A549 treated with Hydrocortisone at 1 μM for 4 hours (cell line): ENCODE measurements at places on chromosomes 6 and 20. TPM values are rescaled to one million over a fixed set of nuclear protein-coding genes. Genes with fewer than 3 reads are reported as not detected.

Gene LIN28B
- total RNA-seq, result 0.87 to 1.7 TPM (median 1.4 TPM) in 5 replicates

Gene LCA5
- 0.31 to 0.82 TPM (median 0.74 TPM) in 5 replicates for total RNA-seq

Gene HLA-DRB5
- not detected in 5 replicates for total RNA-seq

Gene BPI
- not detected in 5 replicates for total RNA-seq

Gene QRSL1
- 7.1 to 9.6 TPM (median 7.7 TPM) in 5 replicates for total RNA-seq

Gene TRIM10
- not detected in 5 replicates for total RNA-seq

Gene PSORS1C1
- 3.2 to 6.3 TPM (median 4.4 TPM) in 5 replicates for total RNA-seq

Gene TBXT
- total RNA-seq, result 0.21 TPM in 1 of 5 replicates, not detected in the others

Gene PRSS35
- total RNA-seq, result 0.05 to 0.09 TPM (median 0.07 TPM) in 5 replicates

Gene MDC1
- total RNA-seq, result 14.7 to 20.9 TPM (median 17.4 TPM) in 5 replicates

Gene DZANK1
- total RNA-seq, result 2.4 to 3.2 TPM (median 2.6 TPM) in 5 replicates

Gene TSPO2
- 0.15 TPM in 1 of 5 replicates, not detected in the others for total RNA-seq

Gene RHAG
- total RNA-seq, result not detected in 5 replicates

Gene SCGN
- total RNA-seq, result 0.17 to 0.36 TPM (median 0.21 TPM) in 5 replicates

Gene PPP1R3D
- 1.9 to 3.0 TPM (median 2.3 TPM) in 5 replicates for total RNA-seq

Gene TREM2
- total RNA-seq, result 0.10 to 0.13 TPM in 2 of 5 replicates, not detected in the others

Gene GATA5
- total RNA-seq, result 0.45 to 0.82 TPM (median 0.71 TPM) in 5 replicates
